ENCODE measurements at places on chromosomes 5 and 9.

- DNase-seq: no peak
These were observed 564.0 kb downstream of the PSAT1 start for GRCh38 chr9:78860801-78861475.

- DNase-seq: no peak
These were observed 164.8 kb downstream of the ARHGAP26 start for GRCh38 chr5:142935014-142935413.

GRCh38 chr5:169423580-169424278 is 122.8 kb upstream of the SLIT3 start:
- DNase-seq: no peak

GRCh38 chr5:151570512-151571269 is 20.4 kb downstream of the FAT2 start:
- no peak for DNase-seq

GRCh38 chr5:73451224-73452130 is 2.9 kb upstream of the FOXD1 start:
- no peak for DNase-seq

DNA sequence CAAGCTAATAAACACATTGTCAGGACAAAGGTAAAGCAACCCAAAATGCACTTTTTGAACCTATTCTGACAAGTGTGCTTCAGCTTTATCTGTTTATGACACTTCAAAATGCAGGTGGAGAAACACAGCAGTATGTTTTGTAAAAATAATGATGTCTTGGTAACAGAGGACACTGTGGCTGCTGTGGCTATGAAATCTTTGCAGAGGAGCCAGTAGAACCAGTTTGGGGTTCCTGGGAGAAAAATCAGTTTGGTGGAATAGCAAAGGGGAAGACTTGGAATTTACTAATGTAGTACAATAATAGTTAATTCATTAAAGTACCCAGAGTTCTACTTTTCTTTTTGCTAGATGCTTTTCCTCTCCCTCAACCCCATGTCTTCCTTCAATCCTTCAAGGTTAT is 40.6 kb downstream of the SIL1 start:
- no peak for DNase-seq

DNA sequence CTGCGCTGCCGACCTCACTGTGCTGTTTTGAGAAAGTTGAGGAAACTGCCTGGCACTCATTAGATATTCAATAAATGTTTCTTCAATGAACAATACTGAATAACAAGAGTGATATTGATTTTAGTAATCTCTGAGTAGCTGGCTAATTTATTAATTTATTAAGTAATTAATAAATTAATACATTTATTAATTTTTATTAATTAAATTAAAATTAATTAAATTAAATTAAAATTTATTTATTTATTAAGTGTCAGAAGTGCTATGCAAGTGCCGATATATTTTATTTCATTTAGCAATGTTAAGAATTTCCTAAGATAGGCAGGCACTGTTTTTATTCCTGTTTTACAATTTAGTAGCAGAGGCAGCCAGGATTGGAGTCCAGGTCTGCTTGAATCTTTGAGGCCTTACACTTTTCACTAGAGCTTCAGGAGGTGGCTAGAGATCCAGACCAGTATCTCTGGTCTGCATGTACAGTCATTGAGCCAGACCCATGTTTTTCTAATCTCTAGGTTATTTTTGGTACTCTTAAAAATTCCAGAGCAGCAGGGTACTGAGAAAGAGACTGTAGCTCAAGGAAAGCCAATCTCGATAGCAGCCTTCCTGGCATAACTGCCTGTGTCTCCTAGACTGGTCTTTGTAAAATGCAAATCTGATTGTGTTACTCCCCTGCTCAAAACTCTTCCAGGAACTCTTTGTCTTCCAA is 109.2 kb downstream of the ARHGEF28 start:
- no peak for DNase-seq

- no peak for DNase-seq
These were observed 46.0 kb upstream of the OSMR start for GRCh38 chr5:38799556-38800377.

- DNase-seq: peak; percentile 61
These were observed 4.3 kb upstream of the AHRR start for GRCh38 chr5:317086-317811.

DNA sequence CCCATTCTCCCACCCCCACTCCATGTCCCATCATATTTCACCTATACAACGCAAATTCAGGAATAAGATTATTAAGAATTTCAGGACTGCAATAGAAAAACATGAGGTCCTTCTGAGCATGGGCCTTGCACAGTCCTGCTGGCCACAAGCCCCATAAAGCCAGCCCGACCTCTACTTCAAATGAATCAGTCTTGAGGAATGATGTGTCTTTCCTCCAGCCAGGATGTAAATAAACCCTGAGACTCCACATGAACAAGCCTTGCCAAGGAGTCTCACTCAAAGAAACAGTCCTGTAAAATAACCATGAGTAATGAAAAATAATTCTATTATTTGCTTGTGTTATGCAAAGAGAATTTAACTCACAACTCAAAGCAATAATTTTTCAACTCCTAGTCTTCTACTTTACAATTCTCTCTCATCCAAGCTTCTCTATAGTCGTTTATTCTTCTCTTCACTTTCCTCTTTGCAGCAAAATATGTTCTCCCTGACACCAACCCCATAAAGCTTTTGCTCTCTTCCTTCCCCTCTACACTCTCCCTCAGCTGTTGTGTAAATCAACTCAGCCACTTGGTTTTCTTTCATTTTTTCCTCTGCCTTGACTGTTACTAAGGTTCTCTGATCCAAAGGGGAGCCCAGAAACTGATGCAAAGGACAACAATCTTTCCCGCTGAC is 140.1 kb upstream of the MOCS2 start:
- DNase-seq: no peak

DNA sequence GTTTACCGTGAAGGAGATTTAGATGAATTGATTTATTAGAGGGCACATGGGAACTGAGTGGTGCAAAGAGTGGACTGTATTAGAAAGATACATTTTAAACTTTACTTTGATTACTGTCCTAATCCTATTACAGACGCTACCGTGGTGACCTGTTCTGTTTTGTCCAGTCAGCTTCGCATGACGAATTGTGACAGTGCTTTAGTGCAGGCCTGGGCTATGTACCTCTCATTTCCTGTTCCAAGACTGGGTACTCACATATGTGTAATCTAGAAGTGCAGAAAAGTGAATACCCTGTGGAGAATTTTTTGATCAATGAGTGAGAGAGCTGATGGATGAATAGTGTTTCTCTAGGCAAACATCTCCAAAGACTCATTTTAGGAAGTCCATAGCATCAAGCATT is 385.9 kb downstream of the ANXA1 start:
- no peak for DNase-seq

- DNase-seq: peak; percentile 44
These were observed 91.7 kb upstream of the SHB start for GRCh38 chr9:38160613-38161215.

DNA sequence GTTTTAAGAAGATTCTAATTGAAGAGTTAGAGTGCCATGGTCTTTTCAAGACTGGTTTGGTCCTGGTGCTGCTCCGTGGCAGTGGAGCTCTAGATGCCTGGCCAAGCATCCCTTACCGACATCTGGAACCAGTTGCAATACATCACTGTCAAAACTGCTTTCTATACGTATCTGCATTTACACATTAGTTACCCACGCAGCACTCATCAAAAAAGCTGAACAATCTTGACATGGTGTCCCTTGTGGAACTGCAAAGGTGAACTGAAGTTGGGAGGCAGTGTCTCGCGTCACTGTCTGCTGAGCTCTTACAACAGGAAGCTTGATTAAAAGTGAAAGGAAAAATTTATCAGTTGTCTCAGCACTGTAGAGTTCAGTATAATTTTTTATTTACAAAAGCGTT is 82.6 kb downstream of the PBX3 start:
- DNase-seq: peak; percentile 45

DNA sequence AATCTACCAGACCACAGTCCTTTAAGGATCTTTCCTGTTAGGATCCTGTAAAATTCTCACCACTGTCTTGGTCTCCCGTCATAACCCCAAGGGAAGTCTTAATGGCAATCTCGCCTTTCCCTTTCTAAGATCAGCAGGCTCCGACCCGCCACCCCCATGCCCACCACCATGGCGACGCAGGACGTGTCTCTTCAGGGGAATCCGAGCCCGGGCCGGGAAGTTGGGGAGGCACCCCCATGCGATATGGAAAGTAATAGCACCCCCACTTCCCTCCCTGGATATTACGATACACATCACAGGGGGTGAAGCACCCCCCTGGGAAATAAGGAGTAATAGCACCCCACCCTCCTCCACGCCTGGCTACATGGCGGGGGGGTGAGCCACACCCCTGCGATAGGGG is 8.3 kb upstream of the STK32A start:
- no peak for DNase-seq

GRCh38 chr9:6566409-6567139 is 79.0 kb downstream of the GLDC start:
- peak; percentile 76 for DNase-seq

GRCh38 chr5:136190091-136190720 is 2.8 kb downstream of the SMIM32 start:
- DNase-seq: no peak
